ENCODE measurements at places on chromosomes 6 and 20.

GRCh38 chr20:44198872-44199271, 11.7 kb downstream of the OSER1 start:
- DNase-seq = no peak

GRCh38 chr6:52686878-52687699, 16.2 kb downstream of the TMEM14A start:
- DNase-seq = no peak

- DNase-seq = no peak
These were observed 132.3 kb downstream of the TFAP2C start for GRCh38 chr20:56761393-56761792.

GRCh38 chr20:13295637-13296036, 74.6 kb downstream of the ISM1 start:
- no peak for DNase-seq

DNA sequence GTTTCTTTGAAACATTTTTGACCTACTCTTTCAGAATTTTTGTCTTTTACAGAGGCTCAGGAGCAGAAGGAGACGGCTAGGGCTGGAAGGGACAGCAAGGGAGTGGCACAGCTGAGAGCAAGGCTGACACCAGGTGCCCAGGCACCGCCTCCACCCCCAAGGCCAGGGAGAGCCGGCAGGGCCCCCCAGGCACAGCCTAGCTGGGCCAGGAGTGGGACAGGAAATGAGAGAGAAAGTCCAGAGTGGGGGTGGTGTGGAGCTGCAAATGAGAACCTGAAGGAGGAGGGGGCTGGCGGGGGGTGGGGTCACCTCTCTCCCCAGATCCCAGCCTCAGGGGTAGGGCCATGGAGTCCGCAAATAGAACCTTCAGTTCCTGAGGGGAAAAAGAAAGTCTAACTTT, 236.7 kb downstream of the CDC5L start:
- no peak for DNase-seq

DNA sequence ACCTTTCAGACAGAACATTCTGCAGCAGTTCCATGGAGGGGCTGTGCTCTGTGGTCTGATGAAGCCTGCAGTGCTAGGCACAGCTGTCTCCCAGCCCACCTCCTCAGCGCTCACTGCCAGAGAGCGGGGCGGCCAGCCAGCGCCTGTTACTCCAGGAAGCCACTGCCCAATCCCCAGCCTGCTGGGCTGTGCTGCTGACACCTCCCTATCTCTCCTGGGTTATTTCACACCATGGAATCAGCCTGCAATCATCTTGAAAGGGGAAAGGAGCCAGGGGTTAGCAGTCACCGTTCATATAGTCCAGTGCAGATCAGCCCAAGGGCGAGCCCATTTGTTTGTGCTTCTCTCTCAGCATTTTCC, 46.3 kb upstream of the NHSL1 start:
- peak; percentile 82 for DNase-seq

DNA sequence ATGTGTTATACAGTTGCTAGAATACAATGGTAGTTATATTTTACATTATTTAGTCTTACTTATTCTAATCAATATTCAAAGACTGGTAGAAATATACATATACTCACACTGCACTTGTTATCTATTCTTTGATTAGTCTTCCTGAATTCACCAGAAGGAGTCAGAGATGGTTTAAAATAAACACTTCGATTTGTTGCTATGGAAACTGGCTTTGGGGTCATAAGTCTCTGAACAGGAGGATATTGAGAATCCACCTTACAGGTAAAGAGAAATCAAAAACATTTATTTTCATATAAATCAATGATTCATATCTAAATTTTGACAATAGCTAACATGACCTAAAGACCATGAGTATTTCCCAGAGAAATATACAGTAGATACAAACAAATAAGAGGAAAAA, 41.6 kb downstream of the NUP153 start:
- no peak for DNase-seq

GRCh38 chr6:109019911-109020310, 74.7 kb downstream of the SESN1 start:
- DNase-seq = no peak

DNA sequence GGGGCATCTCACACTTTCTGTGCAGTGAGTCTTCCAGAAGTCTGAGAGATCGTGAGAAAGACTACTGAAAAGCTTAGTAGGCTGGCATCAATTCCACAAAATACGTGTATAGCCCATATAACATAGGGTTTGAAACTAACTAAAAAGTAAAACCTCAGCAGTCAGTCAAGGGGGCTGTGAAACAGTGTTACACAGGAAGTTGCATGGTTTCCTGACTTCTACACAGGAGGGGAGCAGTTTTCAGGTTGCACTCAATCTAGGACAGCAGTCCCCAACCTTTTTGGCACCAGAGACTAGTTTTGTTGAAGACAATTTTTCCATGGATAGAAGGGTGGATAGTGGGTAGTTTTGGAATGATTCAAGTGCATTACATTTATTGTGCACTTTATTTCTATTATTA, 4.7 kb upstream of the LY86 start:
- no peak for DNase-seq

- no peak for DNase-seq
These were observed 410.0 kb upstream of the JAG1 start for GRCh38 chr20:11083841-11084240.

GRCh38 chr20:58708246-58708931, 15.8 kb downstream of the NPEPL1 start:
- no peak for DNase-seq

DNA sequence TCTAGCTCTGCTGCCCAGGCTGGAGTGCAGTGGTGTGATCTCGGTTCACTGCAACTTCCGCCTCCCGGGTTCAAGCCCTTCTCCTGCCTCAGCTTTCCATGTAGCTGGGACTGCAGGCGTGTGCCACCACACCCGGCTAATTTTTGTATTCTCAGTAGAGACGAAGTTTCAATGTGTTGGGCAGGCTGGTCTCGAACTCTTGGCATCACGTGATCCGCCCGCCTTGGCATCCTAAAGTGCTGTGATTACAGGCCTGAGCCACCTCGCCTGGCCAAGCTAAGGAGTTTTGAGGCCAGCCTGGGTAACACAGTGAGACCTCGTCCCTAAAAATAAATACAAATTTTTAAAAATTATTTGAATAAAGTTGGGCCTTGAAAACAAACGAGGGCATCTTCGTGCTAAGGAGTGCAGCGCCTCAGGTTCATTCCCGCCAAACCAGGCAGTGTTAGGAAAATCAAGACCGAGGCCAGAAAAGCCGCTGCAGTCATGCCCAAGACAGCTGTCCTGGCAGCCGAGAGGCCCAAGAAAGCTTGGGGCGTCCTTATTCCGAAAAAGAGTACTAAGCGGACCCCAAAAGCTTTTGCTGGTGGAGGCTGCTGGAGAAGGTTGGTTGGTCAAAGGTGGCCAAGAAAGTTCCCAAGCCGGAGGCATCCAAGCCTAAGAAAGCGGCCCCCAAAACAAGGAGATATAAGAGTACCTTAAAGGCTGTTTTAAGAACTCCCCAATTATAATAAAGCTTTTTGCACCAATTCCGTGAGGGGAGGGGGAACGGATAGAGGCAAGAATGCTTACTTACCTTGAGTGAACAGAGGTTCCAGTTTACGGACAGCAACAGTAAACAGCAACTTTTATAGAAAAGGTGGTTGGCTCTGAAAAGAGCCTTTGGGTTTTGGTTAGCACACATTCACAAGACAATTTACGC, 109.0 kb downstream of the HFE start:
- DNase-seq = no peak

DNA sequence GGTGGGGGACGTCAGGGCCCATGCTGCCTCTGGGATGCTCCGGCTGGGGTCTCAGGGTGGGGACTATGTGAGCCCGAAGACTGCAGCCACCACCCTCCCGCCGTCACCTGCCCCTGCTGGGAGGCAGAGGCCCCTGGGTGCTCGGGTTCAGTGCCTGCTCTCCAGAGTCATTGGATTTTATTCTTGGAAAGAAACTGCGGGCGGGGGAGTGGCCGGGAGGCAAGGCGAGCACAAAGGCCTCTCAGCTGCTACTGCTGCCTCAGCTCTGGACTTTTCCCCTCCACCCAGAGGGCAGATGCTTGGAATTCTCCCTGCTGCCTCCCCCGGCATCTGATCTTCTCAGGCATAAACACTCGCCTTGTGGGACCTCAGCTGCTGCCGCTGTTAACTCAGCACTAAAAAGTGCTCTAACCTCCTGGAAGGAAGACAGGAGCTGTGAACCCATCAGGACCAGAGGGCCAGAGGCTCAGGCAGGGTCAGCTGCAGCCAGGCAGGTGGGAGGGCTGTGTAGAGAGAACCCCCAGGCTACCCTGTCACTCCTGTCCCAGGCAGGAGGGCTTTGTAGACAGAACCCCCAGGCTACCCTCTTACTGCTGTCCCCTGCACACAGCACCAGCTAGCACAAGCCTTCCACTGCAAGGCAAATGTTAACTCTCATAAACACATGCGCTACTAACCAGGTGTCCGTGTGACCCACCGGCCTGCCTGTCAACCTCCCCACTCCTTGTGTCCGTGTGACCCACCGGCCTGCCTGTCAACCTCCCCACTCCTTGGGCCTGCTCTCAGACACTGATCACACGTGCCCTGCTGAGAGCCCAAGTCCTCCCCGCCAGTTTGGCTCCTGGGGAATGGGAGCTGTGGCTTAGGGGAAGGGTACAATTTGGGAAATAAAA, 9.4 kb upstream of the FRMD1 start:
- DNase-seq = peak; percentile 52

DNA sequence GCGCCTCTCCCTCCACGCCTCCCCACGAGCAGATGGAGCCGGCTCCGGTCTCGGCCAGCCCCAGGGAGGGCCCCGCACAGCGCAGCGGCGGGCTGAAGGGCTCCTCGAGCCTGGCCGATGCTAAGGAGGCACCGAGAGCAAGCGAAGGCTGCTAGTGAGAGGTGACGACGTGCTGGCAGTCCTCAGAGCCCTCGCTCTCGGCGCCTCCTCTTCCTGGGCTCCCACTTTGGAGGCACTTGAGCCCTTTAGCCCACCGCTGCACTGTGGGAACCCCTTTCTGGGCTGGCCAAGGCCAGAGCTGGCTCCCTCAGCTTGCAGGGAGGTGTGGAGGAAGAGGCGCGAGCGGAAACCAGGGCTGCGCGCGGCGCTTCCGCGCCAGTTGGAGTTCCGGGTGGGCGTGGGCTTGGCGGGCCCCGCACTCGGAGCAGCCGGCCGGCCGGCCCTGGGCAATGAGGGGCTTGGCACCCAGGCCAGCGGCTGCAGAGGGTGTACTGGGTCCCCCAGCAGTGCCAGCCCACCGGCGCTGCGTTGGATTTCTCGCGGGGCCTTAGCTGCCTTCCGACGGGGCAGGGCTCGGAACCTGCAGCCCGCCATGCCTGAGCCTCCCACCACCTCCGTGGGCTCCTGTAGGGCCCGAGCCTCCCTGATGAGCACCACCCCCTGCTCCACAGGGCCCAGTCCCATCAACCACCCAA, 2.5 kb upstream of the TMEM14C start:
- no peak for DNase-seq

DNA sequence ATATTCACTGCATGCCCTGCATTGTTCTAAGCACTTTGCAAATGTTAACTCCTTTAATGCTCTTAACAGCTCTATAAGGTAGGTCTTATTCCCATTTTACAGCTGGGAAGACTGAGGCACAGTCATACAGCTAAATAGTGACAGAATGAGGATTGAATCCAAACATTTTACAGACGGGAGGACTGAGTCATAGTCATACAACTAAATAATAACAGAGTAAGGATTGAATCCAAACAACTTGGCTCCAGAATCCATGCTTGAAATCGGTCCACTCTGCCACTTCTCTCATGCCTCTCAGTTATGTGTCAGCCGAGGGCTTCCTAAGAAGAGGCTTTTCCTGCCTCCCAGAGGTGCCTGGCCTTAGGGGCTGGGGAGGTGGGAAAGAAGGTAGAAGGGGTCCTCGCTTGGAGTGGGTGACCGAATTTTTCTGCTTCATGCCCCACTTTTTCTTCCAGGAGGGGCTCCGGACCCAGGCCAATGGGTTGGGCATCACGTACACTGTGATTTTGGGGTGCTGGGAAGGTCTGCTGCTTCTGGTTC, 137.4 kb upstream of the RNF24 start:
- DNase-seq = no peak

DNA sequence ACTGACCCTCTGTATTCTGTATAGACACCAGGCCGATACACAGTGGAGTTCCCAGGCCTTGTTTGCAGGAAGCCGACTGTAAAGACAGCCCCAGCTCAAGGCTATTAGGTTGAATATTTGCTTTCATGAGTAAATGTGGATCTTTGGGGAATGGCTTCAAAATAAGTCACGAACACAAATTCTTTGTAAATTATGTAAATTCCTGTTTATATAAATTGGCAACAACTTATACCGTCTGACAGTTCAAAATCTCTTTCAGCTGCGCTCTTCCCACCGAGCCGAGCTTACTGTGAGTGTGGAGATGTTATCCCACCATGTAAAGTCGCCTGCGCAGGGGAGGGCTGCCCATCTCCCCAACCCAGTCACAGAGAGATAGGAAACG, 24.7 kb downstream of the EDN3 start:
- no peak for DNase-seq

GRCh38 chr6:139743664-139744437, 369.4 kb upstream of the CITED2 start:
- peak; percentile 68 for DNase-seq

DNA sequence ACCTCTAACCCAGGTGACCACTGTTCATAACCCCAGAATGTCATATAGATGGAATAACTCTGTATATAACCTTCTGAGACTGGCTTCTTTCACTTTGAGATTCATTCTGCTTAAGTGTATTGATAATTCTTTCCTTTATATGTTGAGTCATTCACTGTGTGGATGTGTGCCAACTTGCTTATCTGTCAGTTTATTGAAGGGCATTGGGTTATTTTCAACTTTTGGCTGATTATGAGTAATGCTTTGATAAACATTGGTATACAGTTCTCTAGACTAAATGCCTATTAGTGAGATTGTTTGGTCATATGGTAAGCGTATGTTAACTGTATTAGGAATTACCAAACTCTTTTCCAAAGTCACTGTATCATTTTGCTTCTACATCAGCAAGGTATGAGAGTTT, 453.4 kb upstream of the SPTLC3 start:
- DNase-seq = no peak

- DNase-seq = no peak
These were observed 137.0 kb upstream of the PREP start for GRCh38 chr6:105539911-105540310.

DNA sequence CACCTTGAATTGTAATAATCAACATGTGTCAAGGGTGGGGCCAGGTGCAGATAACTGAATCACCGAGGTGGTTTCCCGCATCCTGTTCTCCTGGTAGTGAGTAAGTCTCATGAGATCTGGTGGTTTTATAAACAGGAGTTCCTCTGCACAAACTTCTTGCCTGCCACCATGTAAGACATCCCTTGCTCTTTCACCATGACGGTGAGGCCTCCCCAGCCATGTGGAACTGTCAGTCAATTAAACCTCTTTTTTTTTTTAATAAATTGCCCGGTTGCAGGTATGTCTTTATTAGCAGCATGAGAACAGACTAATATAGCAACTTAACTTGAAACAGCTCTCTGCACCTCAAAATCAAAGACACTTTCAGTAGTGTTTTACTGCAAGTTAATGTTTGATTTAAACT, 121.6 kb downstream of the OGFRL1 start:
- DNase-seq = no peak

- DNase-seq = no peak
These were observed 7.1 kb downstream of the PLEKHG1 start for GRCh38 chr6:150606647-150607328.

Data from retinal pigment epithelial cell (primary cell).